ENCODE measurements at places on chromosomes 12 and 14.

DNA sequence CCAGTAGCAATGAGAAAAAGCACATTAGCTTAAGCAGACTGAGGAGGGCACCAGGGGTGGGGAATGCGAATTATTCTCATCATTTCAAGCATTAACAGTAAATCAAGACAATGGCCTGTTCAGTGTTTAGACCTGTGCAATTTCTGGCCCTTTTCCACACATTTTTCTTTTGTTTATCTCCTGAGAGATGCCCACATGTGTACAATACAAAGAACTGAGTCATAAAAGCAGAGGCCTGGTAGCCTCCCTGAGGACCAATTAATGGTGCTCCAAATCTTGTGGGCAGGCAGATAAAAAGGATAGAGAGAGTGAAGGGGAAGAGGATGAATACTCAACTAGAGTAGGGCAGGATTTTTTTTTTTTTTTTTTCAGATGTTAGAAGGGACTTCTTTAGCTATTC, 480.8 kb downstream of the RERGL start:
- no peak for DNase-seq

- DNase-seq: no peak
Measured at GRCh38 chr12:98351089-98351488, 164.3 kb upstream of the TMPO start.

DNA sequence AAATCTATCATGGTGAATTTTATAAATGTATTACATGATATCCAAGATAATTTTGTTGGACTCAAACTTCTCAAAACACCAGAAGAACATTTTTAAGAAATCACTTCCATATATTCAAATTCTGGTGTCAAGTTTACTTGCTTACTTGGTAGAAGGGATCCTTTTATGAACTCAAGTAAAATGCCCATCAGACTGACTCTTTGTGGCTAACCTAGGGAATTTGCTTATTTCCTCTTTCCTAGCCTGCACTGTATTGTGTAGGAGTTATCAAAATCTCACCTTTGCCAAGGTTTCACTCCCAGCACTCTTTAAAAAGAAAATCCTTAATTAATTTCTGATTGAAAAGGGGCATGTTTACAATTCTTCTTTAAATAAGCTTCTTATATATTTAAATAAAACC, 196.5 kb downstream of the DUSP6 start:
- DNase-seq: no peak

DNA sequence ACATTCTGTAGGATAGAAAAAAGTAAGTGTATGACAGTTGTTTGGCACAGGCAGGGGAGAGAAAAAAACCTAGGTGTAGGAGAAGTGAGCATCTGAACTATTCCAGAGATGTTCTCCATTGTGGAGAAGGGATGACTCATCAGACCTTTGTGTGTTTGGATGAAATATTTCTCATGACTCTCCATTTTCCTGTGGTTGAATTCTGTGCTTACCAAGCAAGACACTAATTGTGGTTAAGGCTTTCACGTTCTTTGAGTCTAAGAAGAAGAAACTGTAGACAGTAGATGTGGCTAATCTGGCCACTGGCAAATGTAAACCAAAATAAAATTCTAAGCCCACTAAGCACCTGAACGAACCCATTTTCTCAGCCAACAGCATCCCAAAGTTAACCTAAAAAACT, 107.9 kb upstream of the GZMB start:
- no peak for DNase-seq

DNA sequence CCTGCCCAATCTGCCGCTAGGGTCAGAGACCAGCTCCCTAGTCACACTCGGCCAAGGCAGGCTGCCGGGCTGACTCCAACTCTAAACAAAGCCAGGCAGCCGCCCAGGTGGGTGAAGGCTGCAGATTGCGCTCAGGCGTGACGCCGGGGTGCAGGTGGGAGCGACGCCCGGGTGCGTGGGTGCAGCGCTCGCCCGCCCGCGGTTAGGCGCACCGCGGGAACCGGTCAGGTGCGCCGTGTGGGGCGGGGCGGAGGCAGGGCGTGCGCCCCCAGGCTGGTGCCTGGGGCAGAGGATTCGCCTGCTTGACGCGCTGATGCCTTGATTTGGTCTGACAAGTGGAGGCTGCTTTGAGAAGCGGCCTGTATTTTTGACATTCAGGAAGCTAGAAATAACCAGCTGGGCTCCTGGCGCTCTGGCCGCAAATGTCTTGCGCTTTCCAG, 126.7 kb upstream of the HIF1A start:
- DNase-seq: no peak

All from HEK293T (cell line).